ENCODE measurements at places on chromosomes 11 and 22. TPM values are rescaled to one million over a fixed set of nuclear protein-coding genes. Genes with fewer than 3 reads are reported as not detected.

ROBO4 gene
- 18.9 TPM for total RNA-seq

IGSF22 gene
- 1.7 TPM for total RNA-seq

GRCh38 chr22:35315141-35315854 lies 15.6 kb downstream of the TOM1 start:
- DNase-seq = no peak

GRCh38 chr11:81092522-81092921 lies 1641.1 kb downstream of the FAM181B start:
- no peak for DNase-seq

- no peak for DNase-seq
These were observed 14.4 kb upstream of the PPP6R3 start for GRCh38 chr11:68446046-68446725.

GRCh38 chr11:64546600-64546999 lies 44.4 kb upstream of the SLC22A12 start:
- no peak for DNase-seq

GRCh38 chr22:30132290-30132996 lies 52.2 kb downstream of the HORMAD2 start:
- no peak for DNase-seq

DNA sequence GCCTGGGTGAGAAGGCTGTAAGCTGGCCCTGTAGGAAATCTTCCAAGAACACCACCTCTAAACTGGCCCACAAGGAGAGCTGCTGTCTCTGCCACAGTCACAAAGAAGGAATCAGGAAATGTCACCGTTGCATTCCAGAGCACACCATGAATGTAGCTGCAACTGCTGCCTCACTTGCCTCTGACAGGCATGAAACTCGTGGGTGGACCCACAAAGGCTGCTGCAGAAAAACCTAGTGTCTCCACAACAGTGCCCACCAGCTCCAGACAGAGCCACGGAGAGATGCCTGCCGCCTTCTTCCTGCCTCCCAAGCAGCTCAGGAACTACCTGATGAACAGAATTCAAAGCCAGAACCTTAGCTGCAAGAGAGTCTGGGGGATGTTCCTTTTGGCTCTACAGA lies 10.5 kb downstream of the DNAJB13 start:
- DNase-seq = no peak
